ENCODE measurements at places on chromosomes 4 and X.

DNA sequence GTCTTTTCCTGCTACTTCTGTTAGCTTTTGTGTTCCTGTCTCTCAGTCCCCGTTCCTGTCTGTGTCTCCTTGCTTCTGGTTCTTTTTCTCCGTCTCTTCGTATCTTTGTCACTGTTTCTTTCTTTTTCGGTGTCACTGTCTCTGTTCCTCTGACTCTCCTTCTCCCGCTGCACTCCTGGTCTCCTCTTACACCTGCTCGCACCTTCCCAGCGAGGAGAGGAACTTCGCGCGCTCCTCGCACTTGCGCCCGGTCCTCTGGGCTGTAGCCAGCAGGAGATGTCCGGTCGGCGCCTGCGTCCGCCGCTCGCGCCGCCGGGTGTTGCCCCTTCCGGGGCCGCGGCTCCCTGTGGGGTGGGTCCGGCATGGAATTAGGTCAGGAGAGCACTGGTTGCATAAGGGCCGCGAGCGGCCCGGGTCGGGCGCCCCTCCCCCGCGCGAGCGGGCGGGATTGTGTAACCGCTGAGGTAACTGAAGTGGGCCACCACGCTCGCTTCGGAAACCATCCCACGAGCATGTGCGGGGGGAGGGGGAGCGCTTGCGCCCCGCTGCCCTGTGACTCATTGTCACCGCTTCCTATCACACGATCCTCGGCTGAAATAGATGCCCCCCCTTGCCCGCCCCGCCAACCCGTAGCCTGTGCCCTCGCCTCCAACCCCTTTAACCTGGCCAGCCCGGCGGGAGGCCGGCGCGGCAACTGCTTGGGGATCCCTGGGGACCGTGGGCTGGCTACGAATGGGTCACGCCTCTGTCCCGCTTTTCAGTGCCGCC lies 1.6 kb downstream of the LONRF3 start:
- DNase-seq = peak; percentile 81

- no peak for DNase-seq
Observed at GRCh38 chrX:84339507-84340364, 151.7 kb upstream of the RPS6KA6 start.

DNA sequence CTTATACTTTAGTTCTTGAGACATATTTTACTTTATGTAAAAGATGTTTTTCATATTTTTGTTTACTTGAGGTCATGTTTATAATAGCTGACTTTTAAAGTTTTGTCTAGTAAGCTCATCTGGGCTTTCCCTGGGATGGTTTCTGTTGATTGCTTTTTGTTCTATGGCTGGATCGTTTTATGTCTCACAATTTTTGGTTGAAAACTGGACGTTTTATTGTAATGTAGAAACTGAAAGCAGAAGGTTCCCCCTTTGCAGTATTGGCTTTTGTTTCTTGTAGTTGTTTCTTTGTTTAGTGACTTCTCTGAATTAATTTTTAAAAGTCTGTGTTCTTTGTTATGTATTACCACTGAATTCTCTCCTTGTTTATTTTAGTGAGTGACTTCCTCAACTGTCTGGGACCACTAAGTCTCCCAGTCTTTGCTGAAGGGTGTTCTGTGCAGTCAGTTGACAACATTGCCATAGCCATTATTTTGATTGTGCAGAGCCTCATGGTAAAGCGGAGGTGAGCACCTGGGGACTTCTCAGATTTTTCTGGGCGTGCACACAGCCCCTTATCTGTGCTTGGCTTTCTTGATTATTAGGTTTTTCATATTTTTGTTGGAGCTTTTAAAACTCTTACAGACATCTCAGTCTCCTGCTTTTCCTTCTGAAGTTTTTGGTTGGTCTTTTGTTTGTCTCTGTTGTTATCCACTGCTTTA lies 31.0 kb downstream of the KDM6A start:
- DNase-seq = no peak

DNA sequence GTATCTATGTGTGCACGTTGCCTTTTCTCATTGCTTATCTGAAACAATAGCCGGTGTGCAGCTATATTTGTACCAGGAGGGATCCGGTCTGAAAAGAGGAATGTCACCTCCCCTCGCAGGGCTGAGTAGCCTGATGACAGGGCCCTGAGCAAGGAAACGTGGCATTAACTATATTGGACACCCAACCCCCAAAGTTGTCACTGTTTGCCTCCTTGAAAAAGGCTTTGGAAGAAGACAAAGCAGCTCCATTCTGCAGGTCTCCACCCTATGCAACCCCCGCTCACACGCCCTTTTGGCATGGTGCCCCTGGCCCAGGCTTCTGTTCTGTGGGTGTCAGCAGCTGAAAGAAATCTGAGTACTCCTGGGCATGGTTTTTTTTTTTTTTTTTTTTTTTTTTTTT lies 8.2 kb downstream of the PRRG3 start:
- DNase-seq = no peak

DNA sequence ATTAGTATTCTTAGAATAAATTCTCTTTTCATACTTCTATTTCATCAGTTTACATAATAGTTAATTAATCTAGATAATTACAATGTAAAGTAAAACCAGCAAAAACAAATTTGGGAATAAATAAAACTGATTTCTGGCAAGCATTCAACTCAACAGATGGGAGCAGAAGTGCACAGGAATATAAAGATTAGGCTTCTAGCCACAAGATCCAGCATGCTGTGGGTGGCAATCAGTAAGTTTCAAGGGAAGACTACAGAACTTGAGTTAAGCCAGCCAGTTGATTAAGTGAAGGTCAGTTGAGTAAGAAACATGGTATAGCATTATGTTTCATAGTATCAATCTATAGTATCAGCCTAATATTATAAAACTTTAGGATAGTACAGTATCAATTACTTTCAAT lies 324.2 kb upstream of the AADAT start:
- no peak for DNase-seq
